Mesenteric fat pad (tissue), 1 donor: ENCODE measurements at places on chromosomes 7 and 10.

DNA sequence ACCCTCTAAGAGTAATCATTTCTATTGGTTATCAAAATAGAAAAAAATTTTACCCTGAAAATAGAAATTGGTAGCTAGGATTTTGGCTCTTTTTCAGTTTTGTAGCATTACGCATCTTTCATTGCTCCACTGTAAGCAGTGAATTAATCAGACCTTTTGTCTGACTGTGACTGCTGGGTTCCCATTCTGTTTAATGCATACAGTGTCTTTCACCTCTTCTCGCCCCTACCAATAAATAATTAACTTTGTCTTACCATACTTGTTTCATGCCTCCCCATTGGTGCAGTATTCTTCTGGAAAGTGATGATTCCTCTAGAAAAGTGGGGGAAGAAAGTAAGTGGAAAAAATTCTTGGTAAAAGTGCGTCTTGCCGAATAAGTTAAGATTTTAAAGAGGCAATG, 73.2 kb downstream of the AP3M1 start:
- no peak for DNase-seq

DNA sequence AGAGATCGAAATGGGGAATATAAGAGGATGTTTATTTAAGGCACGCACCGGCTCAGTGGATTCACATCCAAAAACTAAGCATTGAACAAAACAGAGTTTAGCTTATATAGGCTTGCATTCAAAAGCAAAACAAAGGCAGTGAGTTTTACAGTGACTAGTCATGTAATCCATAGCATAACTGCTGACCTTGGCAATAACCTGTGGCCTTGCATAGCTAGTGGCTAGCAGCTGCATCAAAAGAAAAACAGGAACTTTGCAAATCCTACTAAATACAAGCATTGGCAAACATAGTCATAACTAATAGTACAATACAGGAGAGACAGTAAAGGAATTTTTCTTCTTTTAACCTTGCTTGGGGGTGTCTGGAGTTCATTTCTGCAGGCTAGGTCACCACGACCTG, 9.7 kb upstream of the ZNF485 start:
- DNase-seq: no peak

DNA sequence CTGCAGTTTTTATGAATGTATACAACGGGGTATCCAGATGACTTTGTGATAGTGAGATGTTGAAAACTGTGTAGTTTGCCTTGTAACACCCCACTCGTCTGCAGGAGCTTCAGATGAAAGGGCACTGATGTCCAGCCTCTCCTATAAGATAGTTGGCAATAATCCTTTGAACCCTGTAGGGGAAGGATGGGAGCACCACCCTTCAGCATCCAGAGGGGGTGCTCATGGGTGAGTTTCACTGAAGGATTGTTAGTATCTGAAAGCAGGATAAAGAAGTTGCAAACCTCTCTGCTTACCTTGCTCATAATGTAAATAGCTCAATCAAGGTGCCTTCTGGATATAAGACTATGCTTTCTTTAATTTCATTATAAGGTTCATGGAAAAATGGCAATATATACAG, 201.5 kb downstream of the TMEM178B start:
- no peak for DNase-seq

GRCh38 chr10:47419421-47419820, 35.3 kb upstream of the ZNF488 start:
- DNase-seq: peak; percentile 74

DNA sequence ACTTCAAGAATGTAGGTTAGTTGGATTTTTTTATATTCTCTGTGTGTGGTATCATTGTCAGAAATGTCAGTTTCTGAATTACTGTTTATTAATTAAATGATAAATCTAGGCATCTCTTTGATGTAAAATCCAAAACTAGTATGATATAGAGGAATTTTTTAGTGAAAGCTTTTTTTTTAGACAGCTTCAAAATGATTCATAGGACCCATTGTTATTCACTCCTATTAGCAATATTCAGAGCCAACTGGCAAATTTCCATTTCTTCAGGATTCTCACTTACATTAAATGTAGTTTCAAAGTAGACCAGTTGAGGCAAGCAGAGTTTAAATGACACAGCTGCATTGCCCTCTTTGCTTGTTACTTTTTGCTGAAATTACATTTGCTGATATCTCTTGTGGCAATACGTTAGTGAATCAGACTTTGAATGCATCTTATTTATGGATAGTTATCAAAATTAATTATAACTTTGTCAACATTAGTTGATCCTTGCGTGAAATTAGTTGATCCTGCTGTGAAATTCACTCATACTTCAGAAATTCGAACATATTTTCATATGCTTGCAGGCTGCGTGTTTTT, 20.3 kb downstream of the ZNF277 start:
- no peak for DNase-seq

- DNase-seq: no peak
Observed at GRCh38 chr10:110483633-110484032, 14.1 kb upstream of the DUSP5 start.

DNA sequence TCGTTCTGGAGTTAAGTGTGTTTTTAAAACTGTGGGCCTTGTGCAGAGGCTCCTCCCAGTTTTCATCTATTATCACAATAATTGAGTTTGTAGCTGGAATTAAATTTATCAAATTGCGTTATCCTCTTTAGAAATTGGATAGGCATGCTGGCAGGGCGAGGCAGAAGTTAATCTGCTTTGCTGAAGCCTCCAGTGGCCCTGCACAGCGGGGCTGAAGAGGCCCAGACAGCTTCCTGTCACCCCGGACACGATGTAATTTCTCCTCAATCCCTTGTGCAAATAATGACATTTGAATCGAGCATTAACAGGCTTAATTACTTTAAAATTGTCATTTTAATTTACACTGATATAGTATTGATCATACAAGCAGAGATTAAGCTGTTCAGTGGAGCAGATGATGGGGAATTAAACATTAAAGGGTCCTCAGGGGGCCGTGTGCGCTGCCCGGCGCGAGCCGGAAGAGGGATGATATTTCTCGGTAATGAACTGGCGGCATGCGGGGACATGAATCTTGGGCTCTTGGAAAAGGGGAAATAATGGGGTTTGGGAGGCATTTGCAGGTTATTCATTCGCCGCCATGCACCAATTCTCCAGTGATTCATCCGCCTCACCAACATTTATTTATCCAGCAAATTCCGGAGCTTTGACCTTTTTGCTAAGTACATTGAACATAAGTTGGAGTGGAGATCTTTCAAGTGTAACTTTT, 118.5 kb downstream of the NKX6-2 start:
- no peak for DNase-seq

GRCh38 chr10:32156031-32156495, 99.8 kb upstream of the KIF5B start:
- no peak for DNase-seq

DNA sequence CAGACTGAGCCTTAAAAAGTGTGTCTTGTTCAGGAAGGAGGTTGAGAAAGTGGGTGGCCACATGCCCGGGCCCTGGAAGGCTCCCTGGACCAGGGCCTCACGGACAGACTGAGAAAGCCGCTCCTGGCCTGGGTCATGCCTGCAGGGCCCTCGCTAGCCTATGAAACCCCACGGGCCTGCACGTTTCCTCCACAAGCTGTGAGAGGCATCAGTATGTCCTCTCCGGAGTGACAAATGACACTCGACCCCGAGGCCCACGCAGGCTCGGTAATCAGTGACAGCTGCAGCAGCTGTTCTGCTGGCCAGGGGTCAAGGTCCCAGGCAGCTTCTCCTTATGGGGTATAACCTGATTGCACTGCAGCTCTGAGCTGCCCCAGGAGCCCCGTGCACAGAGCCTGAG, 47.6 kb downstream of the ASB13 start:
- DNase-seq: no peak

DNA sequence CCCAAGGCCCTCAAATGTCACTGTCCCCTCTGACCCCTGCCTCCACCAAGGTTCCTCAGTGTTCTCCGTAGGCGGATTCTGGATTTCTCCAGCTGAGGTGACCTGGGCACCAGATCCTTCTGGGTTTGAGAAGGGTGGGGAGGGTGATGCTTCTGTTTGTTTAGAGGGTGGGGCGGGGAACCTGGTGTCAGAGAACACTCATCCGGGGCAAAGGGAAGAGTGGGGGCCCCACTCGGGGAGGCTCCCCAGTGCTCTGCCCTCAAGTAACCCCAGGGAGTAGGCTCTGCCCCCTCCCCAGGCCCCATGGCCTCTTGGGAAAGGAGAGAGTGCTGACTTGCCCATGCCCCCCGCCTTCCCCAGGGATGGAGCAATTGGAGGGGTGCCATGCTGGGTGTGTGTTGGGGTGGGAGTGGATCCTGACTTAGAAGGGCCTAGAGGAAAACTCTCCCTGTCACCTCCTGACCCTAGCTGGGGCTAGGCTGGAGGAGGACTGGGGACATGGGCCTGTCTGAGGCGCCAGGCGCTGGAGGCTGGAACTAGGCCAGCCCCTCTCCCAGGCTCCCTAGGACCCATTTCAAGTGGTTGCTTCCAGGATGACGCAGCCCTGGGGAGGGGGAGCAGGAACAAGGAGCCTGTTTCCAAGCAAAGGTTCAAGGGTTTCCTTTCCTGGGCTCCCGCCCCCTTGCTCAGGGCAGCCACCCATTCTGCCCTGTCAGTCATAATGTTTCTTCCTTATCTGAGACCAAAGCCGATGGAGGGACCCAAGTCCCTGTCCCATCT, 27.9 kb downstream of the KAZALD1 start:
- DNase-seq: no peak

GRCh38 chr10:15348579-15348978, 22.5 kb downstream of the FAM171A1 start:
- DNase-seq: no peak

DNA sequence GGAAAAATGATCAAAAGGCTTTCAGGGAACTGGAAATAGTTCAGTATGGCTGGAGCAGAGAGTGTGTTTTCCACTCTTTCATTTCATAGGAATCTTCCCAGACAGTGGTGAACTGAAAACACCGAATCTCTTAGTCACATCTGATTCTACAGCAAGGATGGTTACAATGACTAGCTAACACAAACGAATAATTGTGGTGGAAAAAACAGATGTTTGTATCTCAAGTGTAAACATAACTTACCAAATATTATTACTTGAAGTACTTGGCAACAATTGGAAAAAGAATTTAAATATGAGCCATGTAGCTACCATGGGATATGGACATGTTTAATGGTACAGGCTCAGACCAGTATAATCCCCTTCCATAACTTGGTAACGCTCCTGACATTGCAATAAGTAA, 21.1 kb upstream of the BPGM start:
- no peak for DNase-seq

GRCh38 chr10:58291538-58292174, 22.7 kb downstream of the CISD1 start:
- DNase-seq: no peak

GRCh38 chr7:157789094-157789493, 452.3 kb downstream of the DNAJB6 start:
- DNase-seq: peak; percentile 83

DNA sequence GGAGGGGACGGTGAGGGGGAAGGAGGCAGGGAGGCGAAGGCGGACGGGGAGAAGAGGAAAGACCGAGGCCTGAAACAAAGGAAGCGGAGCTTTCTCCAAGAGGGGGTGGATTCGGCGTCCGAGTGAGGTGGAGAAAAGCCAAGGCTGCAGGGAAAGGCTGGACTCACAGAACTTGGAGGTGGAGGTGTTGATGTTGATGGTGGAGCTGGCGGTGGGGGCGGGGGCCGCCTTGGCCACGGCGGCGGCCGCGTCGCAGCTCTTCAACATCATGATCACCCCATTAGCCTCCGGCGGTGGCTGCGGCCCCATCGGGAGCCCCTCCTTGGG, 578 bp downstream of the CACUL1 start:
- no peak for DNase-seq

GRCh38 chr10:33776419-33777070, 442.1 kb upstream of the NRP1 start:
- no peak for DNase-seq

DNA sequence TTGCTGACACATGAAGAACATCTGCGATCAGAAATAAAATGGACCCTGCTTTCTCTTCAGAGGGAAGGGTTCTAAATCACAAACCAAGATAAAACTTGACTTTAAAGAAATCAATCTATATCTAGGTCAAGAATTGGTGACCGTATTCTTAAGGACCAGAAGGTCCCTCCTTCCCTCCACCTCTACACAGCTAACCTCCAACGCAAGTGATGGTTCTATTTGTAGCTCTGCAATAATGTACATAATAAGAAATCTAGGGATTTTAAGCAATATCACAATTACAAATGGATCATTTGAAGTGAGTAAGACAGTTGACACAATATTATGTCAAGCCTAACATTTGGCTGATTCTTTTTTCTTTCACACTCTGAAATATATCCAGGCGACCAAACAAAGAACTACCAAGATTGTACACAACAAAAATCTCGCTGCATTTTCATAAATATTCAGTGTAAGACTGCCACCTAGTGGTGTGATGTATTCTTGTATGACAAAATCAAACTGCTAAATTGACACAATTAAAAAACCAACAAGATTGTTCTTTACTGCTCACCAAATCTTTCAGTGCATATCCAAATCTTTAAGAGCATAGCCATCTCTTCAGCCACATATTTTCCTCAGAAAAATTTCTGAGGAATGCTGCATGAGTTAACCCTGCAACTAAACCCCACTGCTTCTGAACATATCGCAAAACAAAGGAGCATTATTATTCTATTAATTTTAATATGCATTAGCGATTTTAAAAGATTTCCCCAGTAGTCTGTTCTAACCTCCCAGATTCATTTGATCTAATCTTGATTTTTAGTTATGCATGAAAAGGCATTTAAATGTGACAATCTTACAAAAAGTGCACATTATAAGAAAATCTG, 44.5 kb downstream of the ICA1 start:
- no peak for DNase-seq

DNA sequence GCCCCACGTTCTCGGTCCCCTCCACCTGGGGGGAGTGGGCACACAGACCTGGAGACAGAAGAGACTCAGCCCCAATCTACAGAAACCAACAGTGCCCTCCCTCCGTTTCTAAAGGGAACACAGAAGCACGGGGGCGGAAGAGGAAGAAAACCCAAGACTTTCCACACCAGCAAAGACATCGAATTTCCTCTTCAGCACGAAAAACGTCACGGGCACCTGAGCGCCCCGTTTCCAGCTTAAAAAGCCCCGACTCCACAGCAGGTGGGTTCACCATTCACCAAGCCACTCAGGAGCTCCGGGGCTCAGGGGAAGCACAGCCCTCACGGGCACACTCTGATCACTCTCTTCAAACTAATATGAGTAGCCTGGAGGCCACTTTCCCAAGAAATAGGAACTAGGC, 19.6 kb downstream of the NUDT1 start:
- DNase-seq: no peak
